ENCODE measurements at places on chromosomes 1 and 21. TPM values are rescaled to one million over a fixed set of nuclear protein-coding genes. Genes with fewer than 3 reads are reported as not detected.

The CD247 gene
- total RNA-seq, result 0.54 TPM

The ITLN2 gene
- total RNA-seq, result not detected

The GRHL3 gene
- total RNA-seq, result not detected

The SUSD4 gene
- total RNA-seq, result 5.8 TPM

The CRABP2 gene
- total RNA-seq, result 0.59 TPM

The IFNLR1 gene
- total RNA-seq, result 2.8 TPM

The FCRLB gene
- 0.19 TPM for total RNA-seq

The CCDC30 gene
- total RNA-seq, result 1.5 TPM

The SPATA46 gene
- not detected for total RNA-seq

The ARHGAP30 gene
- total RNA-seq, result 3.3 TPM

The RAB25 gene
- not detected for total RNA-seq

The SPATA45 gene
- not detected for total RNA-seq

The LCE7A gene
- not detected for total RNA-seq

The C21orf91 gene
- total RNA-seq, result 6.3 TPM

The NPHS2 gene
- total RNA-seq, result not detected

The CAPN2 gene
- total RNA-seq, result 72.6 TPM

The INAVA gene
- not detected for total RNA-seq

The TSPEAR gene
- total RNA-seq, result 0.51 TPM

The ZBTB48 gene
- 11.7 TPM for total RNA-seq

The FCRL1 gene
- not detected for total RNA-seq

The CHIA gene
- not detected for total RNA-seq

The LRRIQ3 gene
- 0.43 TPM for total RNA-seq

The MYOM3 gene
- total RNA-seq, result 396 TPM

The FMN2 gene
- not detected for total RNA-seq

The PLA2G2C gene
- not detected for total RNA-seq

The LRRC71 gene
- total RNA-seq, result not detected

The CFHR1 gene
- total RNA-seq, result not detected

The NT5C1A gene
- 30.4 TPM for total RNA-seq

The GREM2 gene
- total RNA-seq, result not detected

The IQGAP3 gene
- 0.56 TPM for total RNA-seq

The FAM131C gene
- total RNA-seq, result 4.5 TPM

The FMO5 gene
- 8.5 TPM for total RNA-seq

The SHC1 gene
- total RNA-seq, result 52.7 TPM

The GMEB1 gene
- total RNA-seq, result 4.9 TPM

The ZNF593OS gene
- total RNA-seq, result not detected

The NR0B2 gene
- total RNA-seq, result 5.1 TPM

The VAMP3 gene
- 60.3 TPM for total RNA-seq

The RSBN1 gene
- total RNA-seq, result 9.6 TPM

The IL19 gene
- not detected for total RNA-seq

The CYP2J2 gene
- total RNA-seq, result 50.6 TPM

The PUSL1 gene
- total RNA-seq, result 10.6 TPM

The SNX7 gene
- 18.8 TPM for total RNA-seq

The FCAMR gene
- not detected for total RNA-seq

The RNU1-2 gene
- total RNA-seq, result 9,391 TPM

The CRYBG2 gene
- total RNA-seq, result not detected

The OPN3 gene
- total RNA-seq, result 5.2 TPM

The PAQR6 gene
- total RNA-seq, result 0.51 TPM

The ANKRD34A gene
- total RNA-seq, result 0.59 TPM

The C1orf167 gene
- 2.7 TPM for total RNA-seq

The AKR7A3 gene
- not detected for total RNA-seq

The DSCAM gene
- total RNA-seq, result not detected

All from Right ventricle myocardium superior (tissue), 1 donor.